ENCODE measurements at places on chromosomes 4 and X.

GRCh38 chr4:121255986-121256750 is 92.0 kb upstream of the TNIP3 start:
- no peak for DNase-seq

DNA sequence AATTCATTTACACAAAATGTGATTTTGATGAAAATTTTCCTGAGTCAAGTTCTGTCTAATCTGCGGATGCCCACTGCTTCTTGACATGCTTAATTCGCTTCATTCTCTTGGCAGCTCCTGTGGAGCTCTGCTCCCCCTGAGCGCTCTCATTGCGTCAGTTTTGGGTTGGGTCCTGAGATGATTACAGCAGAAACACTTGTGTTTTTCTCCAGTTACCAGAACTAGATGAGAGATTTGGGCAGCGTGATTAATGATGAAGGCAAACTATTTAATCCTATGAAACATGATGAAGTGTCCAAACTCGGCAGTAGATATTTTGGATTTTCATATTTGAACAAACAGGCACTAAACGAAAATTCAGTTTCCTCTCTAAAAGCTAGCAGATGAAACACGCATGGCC is 4.2 kb upstream of the CXCL1 start:
- no peak for DNase-seq

DNA sequence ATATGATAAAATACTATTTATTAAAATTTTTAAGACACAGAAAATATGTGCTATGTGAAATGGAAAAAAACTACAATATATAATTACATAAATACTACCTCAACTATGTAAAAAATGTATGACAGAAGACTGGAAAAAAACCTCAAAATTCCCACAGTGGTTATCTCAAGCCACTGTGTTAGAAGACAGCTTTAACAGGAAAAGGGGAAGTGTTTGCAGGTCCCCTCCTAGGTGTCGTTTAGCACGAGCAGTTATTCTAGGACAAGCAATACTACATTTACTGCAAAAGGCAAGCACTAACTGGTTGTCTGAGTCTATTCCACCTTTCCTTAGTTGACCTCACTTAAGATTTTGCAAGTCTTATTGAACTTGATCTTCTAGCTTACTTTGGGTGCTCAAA is 44.9 kb upstream of the PHF8 start:
- no peak for DNase-seq

GRCh38 chrX:105781804-105782203 is 40.5 kb upstream of the NRK start:
- no peak for DNase-seq

GRCh38 chr4:73674451-73674919 is 54.2 kb upstream of the RASSF6 start:
- DNase-seq = no peak

DNA sequence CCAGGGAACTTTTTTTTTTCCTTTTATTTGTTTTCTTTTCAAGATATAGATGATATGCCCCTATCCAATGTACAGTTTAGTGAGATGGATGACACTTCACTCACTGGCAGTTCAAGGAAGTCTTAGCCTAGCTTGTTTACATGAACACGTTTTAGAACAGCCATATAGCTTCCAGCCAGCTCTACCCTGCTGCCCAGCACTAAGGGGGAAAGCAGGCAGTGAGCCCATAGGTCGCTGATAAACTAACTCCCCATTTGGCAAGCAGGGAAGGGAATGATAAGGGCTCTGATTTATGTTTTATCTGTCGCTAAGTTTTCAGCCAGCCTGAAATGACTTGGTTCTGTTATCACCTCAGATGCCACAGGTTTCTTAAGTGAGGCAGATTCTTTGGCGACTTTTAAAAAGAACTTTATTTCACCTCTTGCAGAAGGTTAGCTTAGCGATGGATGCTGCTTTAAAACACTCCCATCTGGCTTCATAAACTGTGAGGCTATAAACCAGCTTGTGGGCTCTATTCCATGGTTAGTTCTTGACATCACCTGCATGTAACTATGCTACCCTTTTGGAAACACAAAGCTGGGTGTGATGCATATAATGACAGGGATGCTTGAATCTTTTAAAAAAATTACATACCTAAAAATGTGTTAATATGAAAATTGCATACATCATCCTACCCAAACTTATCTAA is 348.4 kb downstream of the FBXO8 start:
- no peak for DNase-seq

GRCh38 chr4:143178923-143179322 is 5.8 kb upstream of the USP38 start:
- DNase-seq = no peak

Data from stimulated activated CD8-positive, alpha-beta memory T cell treated with anti-CD3 and anti-CD28 coated beads, Interleukin-15, amount 100 ng/mL, for 24 hours (primary cell).